ENCODE measurements at places on chromosomes 5 and 9.

- DNase-seq = no peak
Measured at GRCh38 chr9:108951578-108951977, 17.4 kb downstream of the ABITRAM start.

DNA sequence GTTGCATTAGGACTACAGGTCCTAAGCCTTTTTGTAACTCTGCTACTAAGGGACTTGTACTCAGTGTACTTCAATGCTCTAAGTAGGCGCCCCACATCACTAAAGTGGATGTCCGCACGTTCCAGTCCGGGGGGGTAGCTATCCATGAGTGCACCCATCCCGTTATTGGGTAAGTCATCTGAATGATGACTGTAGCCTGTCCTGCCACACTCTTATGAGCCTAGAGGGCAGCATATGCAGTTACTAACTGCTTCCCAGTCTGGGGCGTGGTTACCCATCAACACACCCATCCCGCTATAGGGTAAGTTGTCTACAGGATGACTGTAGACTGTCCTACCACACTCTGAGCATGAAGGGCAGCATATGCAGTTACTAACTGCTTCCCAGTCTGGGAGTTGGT, 1053.9 kb downstream of the PTPRD start:
- DNase-seq = no peak

GRCh38 chr5:10736354-10736753, 24.7 kb downstream of the DAP start:
- DNase-seq = no peak

DNA sequence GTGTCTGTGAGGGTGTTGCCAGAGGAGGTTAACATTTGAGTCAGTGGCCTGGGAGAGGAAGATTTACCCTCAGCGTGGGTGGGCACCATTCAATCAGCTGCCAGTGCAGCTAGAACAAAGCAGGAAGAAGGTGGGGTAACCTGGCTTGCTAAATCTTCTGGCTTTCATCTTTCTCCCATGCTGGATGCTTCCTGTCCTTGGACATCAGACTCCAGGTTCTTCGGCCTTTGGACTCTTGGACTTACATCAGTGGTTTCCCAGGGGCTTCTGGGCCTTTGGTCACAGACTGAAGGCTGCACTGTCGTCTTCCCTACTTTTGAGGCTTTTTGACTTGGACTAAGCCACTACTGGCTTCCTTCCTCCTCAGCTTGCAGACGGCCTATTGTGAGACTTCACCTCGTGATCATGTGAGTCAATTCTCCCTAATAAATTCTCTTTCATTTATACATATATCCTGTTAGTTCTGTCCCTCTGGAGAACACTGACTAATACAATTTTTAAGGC, 38.1 kb downstream of the PBX3 start:
- no peak for DNase-seq

DNA sequence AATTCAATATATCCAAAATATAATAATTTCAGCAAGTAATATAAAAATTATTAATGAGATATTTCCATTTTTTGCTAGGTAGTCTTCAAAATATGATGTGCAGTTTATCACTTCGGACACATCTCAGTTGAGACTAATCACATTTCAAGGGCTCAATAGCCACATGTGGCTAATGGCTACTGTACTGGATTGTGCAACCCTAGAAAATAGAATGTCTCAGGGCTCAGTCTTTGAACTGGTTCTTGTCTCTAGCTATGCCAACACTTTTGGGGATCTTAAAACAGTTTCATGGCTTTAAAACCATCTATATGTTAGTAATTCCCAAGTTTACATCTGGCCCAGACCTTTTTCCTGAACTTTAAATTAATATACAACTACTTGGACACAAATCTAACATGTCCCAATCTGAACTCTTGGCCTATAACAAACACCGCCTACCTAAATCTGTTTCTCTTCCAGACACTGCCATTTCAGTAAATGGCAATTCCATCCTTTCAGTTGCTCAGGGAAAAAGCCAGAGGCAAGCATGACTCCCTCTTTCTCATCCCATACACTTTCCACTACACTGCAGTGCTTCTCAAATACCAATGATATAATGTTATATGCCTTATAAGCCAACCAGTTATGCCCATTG, 18.8 kb downstream of the PTAR1 start:
- DNase-seq = no peak

DNA sequence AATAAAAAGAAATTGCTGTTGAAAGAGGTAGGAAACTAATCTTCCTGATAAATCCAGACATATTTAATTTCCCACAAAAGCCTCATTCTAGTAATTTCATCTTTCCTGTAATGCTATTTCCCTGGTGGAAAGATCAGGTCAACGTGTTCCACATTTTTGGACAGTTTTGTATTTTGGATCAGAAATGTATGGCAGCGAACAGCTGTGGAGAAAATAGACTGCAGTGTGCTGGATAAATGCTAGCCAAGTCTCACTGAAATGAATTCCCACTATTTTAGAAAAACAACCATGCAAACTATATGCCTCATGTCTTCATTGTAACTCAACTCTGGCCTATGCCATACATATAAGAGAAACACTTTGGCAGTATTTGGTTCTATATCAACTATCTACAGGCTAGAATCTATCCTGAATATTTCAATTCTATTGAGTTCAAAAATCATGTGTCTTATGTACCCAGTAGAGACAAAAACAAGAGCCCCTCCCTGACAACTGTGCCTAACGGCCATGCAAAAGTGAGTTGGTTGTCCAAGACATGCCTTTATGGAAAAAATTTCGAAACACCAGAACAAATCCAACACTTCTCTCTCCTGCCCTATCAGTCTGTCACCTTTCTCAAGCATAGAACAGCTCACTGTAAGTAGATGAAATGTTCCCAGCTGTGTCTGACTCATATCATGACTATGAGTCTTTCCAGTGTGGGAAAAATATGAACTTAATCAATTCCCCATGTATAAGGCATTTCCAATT, 191.3 kb upstream of the NREP start:
- peak; percentile 94 for DNase-seq

GRCh38 chr5:139193928-139194327, 4.2 kb downstream of the SIL1 start:
- DNase-seq = no peak

DNA sequence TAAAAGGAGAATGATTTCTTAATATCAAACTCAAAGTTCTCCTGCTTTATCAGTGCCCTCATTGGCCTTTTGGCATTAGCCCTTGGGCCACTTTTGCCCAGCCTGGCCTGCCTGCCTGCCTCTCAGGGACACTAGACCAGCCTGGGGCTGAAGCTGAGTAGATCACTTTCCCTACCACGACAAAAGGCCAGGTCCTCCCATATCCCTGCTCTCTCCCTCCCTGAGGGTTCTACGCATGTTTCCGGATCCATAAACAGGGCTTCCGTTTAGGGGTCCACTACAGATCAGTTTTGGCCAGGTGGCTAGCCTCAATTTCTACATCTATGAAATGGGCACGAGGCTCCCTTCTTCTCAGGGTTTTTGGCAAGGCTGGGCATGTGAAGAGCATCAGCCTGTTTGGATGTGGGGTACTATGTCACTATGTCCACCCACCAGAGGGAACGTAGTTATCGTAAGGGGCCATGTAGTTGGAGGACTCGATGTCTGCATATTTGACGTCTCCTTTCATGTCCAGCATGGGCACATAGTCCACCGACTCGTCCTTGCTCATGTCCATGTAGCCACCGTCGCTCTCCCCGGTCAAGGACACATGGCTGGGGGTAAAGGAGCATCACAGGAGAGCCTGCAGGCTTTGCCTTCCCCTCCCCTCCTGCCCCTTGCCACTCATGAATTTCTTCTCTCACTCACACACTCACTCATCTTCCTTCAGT, 34.0 kb downstream of the PDGFRB start:
- no peak for DNase-seq

- no peak for DNase-seq
Measured at GRCh38 chr5:103434057-103434456, 128.5 kb downstream of the NUDT12 start.

GRCh38 chr9:83429229-83429628, 109.0 kb downstream of the FRMD3 start:
- no peak for DNase-seq

GRCh38 chr5:146947181-146947941, 68.8 kb upstream of the PPP2R2B start:
- DNase-seq = peak; percentile 19

DNA sequence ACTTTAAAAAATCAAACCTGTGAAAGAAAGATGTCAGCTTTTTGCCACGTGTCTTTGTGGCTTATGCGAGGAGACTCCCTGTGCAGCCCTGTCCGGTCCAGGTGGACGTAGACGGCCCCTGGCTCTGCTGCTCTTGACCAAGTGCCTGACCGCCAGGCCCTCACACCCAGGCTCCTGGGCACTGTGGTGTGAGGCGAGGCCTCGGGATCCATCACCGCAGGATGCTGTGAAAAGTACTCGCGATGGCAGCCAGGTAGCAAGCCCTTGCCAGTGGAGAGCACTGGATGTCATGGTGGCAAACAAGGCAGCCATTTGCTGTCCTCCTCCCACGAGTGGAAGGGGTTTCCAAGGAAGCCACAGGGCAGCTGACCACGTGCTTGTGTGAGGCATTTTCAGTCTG, 245.1 kb downstream of the CACNA1B start:
- DNase-seq = no peak

GRCh38 chr5:54518146-54518817, 723 bp downstream of the SNX18 start:
- DNase-seq = no peak

DNA sequence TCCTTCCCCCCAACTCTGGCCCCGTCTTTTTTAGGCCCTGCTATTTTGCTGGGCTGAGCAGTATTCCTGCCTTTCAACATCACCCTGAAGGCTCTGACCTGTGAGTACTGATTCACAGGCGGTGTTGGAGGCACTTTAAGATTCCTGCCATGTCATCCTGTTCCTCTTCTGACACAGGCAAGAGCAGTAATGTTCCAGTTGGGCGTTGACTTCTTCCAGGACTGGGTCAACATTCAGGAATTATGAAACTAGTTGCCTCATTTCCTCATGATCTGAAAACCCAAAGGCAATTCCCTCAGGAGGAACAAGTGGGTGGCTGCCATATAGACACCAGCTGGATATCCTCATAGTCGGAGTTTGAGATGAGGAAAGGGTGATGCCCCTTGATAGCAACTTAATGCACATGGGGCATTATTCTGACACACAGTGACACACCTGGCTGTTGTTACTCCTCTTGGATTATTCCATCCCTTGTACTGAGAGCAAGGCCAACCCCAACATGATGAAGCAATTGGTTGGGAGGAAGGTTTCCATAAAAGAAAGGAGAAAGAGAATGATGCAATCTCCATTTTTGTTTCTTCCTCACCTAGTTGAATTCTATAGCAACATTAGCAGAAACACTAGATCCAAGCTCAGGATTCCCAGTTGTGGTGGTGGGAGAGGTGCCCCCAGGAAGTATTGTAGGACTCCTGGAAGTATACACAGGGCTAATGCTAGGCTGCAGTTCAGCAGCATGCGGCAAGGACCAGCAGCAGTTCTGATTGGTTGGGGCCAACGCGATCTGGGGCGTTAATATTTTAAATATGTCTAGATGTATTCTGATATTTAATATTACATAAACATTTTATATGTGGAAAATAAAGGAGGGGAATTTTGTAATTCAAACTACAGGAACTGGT, 19.6 kb upstream of the GLRX start:
- DNase-seq = peak; percentile 90

GRCh38 chr9:88971131-88971960, 19.9 kb upstream of the S1PR3 start:
- no peak for DNase-seq

- no peak for DNase-seq
Measured at GRCh38 chr9:69176471-69177171, 2.5 kb downstream of the TJP2 start.

DNA sequence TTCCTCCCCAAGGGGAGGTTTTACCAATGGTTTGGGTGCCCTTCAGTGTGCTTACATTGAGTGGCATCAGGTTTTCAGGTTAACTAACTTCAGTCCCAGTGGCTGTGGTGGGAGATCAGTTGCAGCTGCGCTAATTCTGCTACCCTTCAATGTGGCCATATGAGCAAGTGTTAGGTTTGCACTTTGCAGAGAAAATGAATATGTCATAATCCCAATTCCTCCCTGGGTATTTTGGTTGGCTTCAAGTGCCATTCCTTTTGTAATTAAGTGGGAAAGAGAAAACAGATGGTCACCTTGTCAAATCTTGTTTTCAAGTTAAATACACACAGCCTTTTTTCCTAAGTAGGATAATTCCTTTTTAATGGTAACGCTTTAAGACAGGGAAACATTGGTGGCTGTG, 236.2 kb downstream of the TLE4 start:
- DNase-seq = no peak

- no peak for DNase-seq
Measured at GRCh38 chr9:16398691-16399090, 471.8 kb downstream of the BNC2 start.

DNA sequence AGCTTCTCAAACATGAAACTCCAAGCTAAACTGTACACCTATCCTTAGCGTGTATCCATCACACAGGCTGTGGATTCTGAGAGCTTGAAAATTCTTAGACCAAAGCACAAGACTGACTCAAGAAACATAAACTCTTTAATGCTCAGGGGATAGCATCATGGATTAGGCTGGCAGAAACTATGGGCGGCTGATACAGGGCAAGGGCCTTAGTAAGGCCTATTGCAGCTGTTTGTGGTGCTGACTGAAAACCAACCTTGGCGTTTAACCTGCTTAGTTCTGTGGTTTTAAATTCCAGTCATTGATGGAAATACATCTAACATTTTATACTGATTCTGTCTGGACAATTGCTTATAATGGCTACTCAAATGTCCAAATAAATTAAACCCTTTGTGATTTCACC, 183.7 kb downstream of the TLR4 start:
- DNase-seq = no peak

GRCh38 chr9:124343533-124344290, 71.5 kb downstream of the PSMB7 start:
- DNase-seq = no peak

DNA sequence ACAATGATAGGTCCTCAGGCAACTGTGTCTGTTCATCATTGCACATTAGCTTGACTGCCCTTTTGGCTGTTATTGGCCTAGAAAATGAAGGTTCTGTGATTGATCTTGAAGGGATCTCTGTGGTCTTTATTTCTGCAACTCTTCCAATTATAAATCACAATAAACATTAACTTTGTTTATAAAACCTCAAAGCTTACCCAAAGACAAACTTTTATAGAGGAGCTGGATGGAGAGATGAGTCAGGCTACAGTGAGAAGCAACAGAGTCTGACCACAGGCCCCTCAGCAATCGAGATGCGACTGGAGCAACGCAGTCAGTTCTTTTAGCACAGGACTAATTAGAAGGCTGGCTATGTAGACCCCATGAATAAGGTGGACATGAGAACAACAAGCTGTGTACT, 5.3 kb downstream of the MACROH2A1 start:
- DNase-seq = peak; percentile 66

DNA sequence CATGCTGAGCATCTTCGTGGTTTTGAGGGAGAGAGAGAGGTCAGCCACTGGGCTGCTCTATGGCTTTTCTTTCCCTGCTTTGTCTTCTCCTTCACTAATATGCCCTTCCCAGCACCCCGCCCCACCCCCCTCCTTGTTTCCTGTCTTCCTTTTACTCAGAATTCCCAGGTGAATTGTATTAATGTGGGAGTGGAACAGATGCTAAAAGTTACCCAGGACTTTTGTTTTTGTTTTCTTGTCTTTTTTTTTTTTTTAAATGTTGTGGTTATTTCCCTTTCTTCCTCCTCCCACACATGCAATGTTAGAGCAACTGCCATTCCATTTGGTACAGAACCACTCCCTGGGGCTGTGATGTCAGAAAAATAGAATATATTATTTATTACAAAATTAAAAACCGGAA, 442.7 kb upstream of the CD180 start:
- DNase-seq = no peak

GRCh38 chr9:16611983-16612382, 258.5 kb downstream of the BNC2 start:
- DNase-seq = peak; percentile 59

Measured in amniotic epithelial cell (primary cell).